ENCODE measurements at places on chromosomes 12 and 14. TPM values are rescaled to one million over a fixed set of nuclear protein-coding genes. Genes with fewer than 3 reads are reported as not detected.
A peak's percentile ranks its signal among the peaks of the same experiment; 100 is the strongest.

HPD gene
- not detected for total RNA-seq

PXMP2 gene
- 23.3 TPM for total RNA-seq

CLEC1B gene
- not detected for total RNA-seq

SMIM41 gene
- not detected for total RNA-seq

SSPN gene
- total RNA-seq = not detected

LRRC43 gene
- total RNA-seq = 0.67 TPM

- H3K4me3 ChIP-seq = no peak overlapping the region
- H3K27me3 ChIP-seq = peaks cover 34% of the 10 kb centered on the region
These were observed 82.9 kb upstream of the STXBP6 start for GRCh38 chr14:25132732-25133422.

DNA sequence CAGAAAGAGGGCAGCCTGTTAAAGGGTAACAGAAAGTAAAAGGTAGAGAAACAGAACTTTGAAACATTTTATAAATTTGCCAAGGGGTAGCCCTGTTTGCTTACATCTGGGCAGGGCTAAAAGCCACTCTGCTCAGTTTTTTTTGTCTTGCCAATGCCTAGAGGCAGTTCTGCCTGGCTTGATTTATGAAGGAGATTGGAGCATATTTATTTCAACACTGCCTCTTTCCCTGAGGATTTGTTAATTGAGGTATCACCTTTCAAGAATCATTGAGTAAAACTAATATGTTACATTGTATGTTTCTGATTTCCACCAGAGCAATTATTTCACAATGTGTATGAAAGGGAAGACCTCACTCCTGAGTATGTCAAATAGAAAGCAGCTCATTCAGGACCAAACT is 160.8 kb downstream of the GXYLT1 start:
- H3K27me3 ChIP-seq = peaks cover 16% of the 10 kb centered on the region
- no peaks in the 10 kb centered on the region for H3K36me3 ChIP-seq
- H3K4me1 ChIP-seq = no peaks in the 10 kb centered on the region
- no peak overlapping the region for H3K4me3 ChIP-seq

DNA sequence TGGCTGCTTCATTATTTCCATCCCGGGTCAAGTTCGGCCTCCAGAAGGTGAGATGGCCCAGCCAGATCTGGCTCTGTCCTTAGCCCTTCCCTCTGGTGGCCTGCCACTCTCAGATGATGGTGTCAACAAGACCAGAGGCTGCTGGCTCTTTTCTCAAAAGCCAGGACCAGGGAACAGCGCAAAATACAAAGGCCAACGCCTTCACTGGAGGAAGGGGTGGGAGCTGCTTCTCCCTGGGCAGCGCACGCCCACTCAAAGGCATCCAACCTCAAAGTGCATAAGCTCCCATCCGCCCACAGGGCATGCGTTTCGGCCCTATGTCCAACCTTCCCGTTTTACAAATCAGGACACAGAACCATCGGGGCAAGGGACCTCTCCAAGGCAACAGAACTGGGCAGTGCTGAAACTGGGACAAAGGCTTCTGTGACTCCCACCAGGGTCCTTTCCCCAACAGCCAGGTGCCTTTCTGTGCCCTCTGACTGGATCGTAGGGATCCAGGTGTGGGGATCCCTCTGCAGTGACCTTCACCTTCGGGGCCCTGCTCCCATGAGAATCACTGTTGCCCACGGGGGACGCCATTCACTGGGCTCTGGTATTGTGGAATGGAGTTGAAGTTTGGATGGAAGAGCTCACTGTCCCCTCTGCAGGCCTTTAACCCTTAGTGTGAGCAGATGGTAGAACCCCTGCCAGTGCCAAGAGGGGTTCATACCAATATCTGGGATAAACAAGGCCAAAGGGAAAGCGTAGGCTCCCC is 76.8 kb downstream of the NINJ2 start:
- no peak overlapping the region for H3K4me3 ChIP-seq
- H3K36me3 ChIP-seq = no peaks in the 10 kb centered on the region
- no peak overlapping the region for H3K27ac ChIP-seq
- H3K27me3 ChIP-seq = no peaks in the 10 kb centered on the region
- no peaks in the 10 kb centered on the region for H3K4me1 ChIP-seq

- DNase-seq = no peak
- H3K4me1 ChIP-seq = no peaks in the 10 kb centered on the region
- no peak overlapping the region for H3K4me3 ChIP-seq
- no peak overlapping the region for H3K27ac ChIP-seq
- peaks cover 3% of the 10 kb centered on the region for H3K27me3 ChIP-seq
These were observed 34.6 kb downstream of the RPS29 start for GRCh38 chr14:49551569-49551968.

DNA sequence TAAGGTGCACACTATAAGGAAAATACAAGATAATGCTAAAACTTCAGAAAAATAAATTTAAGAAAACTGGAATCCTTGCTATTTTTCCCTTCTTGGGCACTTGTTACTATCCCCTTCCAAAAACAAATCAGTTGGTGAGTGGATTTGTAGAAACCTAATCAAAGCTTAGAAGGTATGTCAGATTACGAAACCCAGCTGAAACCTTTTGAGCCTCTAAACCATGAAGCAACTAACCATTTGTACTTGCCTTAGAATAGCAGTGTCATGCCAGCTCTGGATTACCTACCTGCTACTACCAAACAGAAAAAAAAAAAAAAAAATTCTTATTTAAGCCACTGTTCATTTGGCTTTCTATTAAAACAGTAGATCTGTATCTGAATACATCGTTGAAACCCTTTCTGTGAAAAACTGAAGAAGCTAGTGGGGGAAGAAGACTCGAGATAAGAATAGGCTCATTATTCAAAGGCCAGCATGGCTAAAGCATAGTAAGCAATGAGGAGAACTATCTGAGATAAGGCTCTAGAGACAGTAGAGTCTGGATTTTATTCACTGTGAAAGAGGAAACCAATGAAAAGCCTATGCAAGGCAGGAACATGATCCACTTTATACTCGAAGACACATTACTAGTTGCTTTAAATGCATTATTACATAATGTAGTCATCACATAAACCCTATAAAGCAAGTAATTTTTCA is 30.2 kb downstream of the OSBPL8 start:
- H3K4me3 ChIP-seq = no peak overlapping the region
- H3K27me3 ChIP-seq = no peaks in the 10 kb centered on the region
- DNase-seq = no peak
- H3K27ac ChIP-seq = no peak overlapping the region
- peaks cover 2% of the 10 kb centered on the region for H3K4me1 ChIP-seq

- H3K36me3 ChIP-seq = no peaks in the 10 kb centered on the region
- peaks cover 22% of the 10 kb centered on the region for H3K27me3 ChIP-seq
- no peak overlapping the region for H3K4me3 ChIP-seq
- H3K27ac ChIP-seq = no peak overlapping the region
These were observed 136.0 kb downstream of the LMNTD1 start for GRCh38 chr12:25417071-25417470.

DNA sequence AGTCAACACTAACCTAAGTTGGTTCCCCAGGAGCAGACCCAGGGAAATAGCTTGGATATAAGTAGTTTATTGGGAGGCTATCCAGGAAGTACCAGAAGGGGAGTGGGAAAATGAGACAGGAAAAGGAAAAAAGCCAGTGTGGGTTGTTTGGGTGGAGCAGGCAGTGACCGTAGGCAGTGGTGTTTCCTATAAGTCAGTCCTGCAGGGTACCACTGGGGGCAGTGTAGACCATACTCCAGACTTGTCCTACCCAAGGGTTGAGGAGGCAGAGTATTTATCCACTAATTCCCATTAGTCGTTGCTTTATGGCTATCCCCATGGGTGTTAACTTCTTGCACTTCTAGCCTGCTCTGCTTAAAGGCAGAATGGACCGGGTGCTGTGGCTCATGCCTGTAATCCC is 6.4 kb upstream of the CCDC60 start:
- no peak overlapping the region for H3K4me3 ChIP-seq
- no peaks in the 10 kb centered on the region for H3K4me1 ChIP-seq
- H3K36me3 ChIP-seq = no peaks in the 10 kb centered on the region
- DNase-seq = no peak

GRCh38 chr14:89504602-89505313 is 87.7 kb upstream of the FOXN3 start:
- H3K27me3 ChIP-seq = no peaks in the 10 kb centered on the region
- H3K27ac ChIP-seq = peak overlapping the region; percentile 46
- H3K36me3 ChIP-seq = peaks cover 12% of the 10 kb centered on the region

- H3K4me3 ChIP-seq = no peak overlapping the region
- no peak for DNase-seq
- H3K27me3 ChIP-seq = peaks cover 38% of the 10 kb centered on the region
- peaks cover 22% of the 10 kb centered on the region for H3K4me1 ChIP-seq
- H3K36me3 ChIP-seq = no peaks in the 10 kb centered on the region
These were observed 60.7 kb downstream of the IRF2BPL start for GRCh38 chr14:76967788-76968187.

DNA sequence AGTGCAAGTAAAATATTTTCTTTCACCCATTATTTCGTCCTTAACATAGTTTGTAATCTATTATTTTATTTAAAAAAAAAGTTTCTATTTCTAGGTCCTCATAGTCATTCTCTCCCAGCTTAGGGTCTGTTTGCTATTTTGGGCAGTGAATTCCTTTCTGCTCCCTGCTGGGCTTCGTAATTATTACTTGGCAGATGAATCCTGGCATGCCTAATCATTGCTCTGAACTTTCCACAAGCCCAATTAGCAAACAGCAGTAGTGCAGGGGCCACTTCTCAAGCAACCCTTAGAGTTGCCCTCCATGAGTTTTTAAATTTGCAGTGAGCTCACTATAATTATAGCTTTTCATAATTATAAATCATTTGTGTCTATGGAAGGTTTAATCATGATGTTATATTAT is 1378.3 kb upstream of the SEL1L start:
- no peaks in the 10 kb centered on the region for H3K4me1 ChIP-seq
- no peaks in the 10 kb centered on the region for H3K27me3 ChIP-seq

DNA sequence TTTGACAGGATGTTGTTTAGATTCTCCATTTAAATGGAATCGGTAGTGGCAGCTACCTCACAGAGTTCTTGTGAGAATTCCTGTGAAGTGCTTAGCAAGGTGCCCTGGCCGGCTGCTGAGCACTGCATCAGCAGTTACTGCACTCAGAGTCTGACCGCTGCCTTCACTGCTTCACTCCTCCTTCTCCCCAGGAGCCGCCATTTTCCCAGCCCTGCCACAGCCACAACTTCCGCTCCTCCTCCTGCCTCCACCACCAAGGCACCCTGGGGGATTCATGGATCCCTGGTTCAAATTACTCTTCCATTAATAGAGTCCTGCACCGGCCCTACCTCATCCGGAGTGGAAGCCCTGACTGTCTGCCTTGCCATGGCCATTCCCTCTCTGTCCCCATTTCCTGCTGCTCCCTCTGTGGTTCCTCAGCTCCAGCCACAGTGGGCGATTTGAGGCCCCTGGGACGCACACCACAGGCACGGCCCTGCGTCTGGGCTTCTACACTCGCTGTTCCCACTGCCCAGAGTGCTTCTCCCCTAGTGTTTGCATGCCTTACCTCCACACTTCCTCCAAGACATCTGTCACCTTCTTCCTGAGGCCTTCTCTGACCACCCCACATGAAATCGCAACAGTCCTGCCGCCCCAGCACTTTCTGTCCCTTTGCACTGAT is 210.3 kb downstream of the IPO8 start:
- no peak overlapping the region for H3K27ac ChIP-seq
- no peak for DNase-seq
- H3K4me3 ChIP-seq = no peak overlapping the region
- no peaks in the 10 kb centered on the region for H3K36me3 ChIP-seq
- no peaks in the 10 kb centered on the region for H3K27me3 ChIP-seq

DNA sequence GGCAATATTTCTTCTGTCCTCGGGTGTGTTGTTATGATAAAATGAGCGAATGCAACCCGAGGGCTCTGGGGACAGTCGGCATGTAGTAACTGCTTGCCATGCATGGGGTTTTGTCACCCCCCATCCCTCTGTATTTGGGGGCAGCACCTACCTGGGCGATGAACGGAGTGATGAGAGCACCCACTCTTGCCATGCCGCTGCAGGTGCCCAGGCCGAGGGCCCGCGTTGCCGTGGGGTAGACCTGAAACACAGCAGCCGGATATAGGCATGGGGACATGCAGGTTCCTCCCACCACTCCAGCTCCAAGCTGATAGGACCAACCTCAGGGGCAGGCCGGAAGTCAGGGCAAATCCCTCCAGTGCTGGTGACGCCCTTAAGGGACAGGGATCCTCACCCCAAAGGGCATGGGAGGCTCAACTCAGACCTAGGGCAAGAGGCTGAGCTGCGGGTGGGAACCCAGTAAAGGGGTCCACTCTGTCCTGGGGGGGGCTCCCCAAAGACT is 35.8 kb downstream of the DAO start:
- H3K4me1 ChIP-seq = no peaks in the 10 kb centered on the region
- H3K4me3 ChIP-seq = no peak overlapping the region
- DNase-seq = no peak
- H3K27me3 ChIP-seq = peaks cover 7% of the 10 kb centered on the region
- no peak overlapping the region for H3K27ac ChIP-seq

DNA sequence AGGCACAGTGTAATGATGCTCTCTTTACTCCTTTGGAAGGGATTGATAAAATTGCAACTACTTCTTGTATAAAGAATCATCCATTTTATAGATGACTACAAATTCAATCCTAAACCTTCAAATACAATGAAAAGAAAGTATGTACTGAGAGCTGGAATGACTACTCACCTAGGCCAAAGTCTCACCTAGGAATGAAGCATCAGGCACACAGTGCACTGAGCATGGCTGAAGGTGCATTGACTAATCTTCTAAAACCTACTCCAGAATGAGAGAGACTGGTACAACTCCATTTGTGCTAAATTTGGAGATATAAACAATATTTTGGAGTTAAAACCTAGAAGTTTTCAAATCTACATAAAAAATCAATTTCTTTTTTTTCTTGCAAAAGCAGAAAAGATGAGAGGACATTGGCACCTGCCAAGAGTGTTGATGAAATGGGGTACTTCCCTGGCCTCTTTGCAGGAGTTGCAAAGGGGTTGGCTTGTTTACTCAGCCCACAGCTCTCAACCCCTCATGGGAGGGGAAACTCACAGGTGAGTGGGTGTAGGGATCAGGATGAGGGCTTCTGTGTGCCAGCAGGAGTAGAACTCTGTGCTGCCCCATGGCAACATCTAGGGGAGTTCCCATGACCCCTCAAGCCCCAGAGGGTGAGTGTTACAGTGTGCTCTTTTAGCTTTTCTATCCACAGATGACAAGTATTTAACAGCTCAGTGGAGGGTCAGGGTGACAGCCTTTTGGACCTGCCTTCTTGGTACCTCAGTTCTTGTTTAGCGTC is 31.3 kb downstream of the CLECL1 start:
- H3K4me3 ChIP-seq = peak overlapping the region; percentile 66
- no peaks in the 10 kb centered on the region for H3K27me3 ChIP-seq
- H3K4me1 ChIP-seq = peaks cover 71% of the 10 kb centered on the region

DNA sequence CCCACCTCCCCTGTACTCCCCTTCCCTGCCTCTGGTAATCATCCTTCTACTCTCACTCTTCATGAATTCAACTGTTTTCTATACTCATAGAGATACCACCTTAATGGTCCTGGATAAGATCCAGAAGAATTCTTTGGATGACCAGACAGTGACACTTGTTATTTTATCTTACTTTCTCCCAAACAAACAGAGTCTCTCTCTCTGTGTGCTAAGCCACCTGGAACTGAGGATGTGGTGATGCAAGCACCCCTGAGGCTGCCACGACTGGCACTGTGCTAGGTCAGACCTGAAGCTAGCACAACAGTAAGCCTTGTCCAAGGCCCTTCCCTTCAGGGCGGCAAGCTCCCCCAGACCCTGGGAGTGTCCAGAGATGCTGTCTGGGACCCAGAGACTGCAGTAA is 250.2 kb downstream of the C12orf50 start:
- no peak overlapping the region for H3K4me3 ChIP-seq
- no peaks in the 10 kb centered on the region for H3K4me1 ChIP-seq
- H3K36me3 ChIP-seq = no peaks in the 10 kb centered on the region
